ENCODE measurements at places on chromosomes 5 and 9.

- DNase-seq: no peak
- H3K27ac ChIP-seq: peak overlapping the region; percentile 4
- no peaks in the 10 kb centered on the region for H3K27me3 ChIP-seq
- H3K4me3 ChIP-seq: peak overlapping the region; percentile 71
- no peaks in the 10 kb centered on the region for H3K36me3 ChIP-seq
Measured at GRCh38 chr5:142421228-142421617, 96.4 kb upstream of the SPRY4 start.

- DNase-seq: no peak
- no peaks in the 10 kb centered on the region for H3K27me3 ChIP-seq
- no peaks in the 10 kb centered on the region for H3K36me3 ChIP-seq
- peaks cover 15% of the 10 kb centered on the region for H3K4me1 ChIP-seq
- H3K4me3 ChIP-seq: no peak overlapping the region
Measured at GRCh38 chr5:60945813-60946187, 795 bp downstream of the NDUFAF2 start.

- no peak for DNase-seq
- no peaks in the 10 kb centered on the region for H3K27me3 ChIP-seq
- H3K4me1 ChIP-seq: no peaks in the 10 kb centered on the region
Measured at GRCh38 chr5:59756373-59757035, 137.0 kb downstream of the PDE4D start.

GRCh38 chr5:43041110-43041668 lies 1.1 kb upstream of the ANXA2R start:
- H3K27ac ChIP-seq: peak overlapping the region; percentile 99
- H3K27me3 ChIP-seq: no peaks in the 10 kb centered on the region
- peaks cover 32% of the 10 kb centered on the region for H3K4me1 ChIP-seq
- no peaks in the 10 kb centered on the region for H3K36me3 ChIP-seq
- DNase-seq: no peak

- no peak overlapping the region for H3K4me3 ChIP-seq
- no peak for DNase-seq
- peaks cover 4% of the 10 kb centered on the region for H3K36me3 ChIP-seq
- H3K27me3 ChIP-seq: no peaks in the 10 kb centered on the region
- no peak overlapping the region for H3K27ac ChIP-seq
Measured at GRCh38 chr5:140168371-140168770, 6.6 kb upstream of the CYSTM1 start.

DNA sequence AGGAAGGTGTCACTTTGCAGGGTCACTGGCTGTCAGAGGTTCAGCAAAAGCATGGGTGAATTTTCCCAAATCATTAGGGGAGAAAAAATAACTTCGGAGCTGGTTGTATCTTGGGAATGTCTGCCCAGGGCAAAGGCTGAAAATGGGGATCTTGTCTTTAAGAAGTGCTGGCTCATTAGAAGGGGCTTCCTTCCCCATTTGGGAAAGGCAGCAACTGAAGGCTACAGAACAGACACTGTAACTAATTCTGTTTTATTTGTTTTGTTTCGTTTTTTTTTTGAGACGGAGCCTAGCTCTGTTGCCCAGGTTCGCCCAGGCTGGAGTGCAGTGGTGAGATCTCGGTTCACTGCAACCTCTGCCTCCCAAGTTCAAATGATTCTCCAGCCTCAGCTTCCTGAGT lies 70.3 kb upstream of the PCA3 start:
- no peak overlapping the region for H3K4me3 ChIP-seq
- no peak overlapping the region for H3K27ac ChIP-seq
- no peaks in the 10 kb centered on the region for H3K36me3 ChIP-seq
- H3K4me1 ChIP-seq: peaks cover 7% of the 10 kb centered on the region
- no peak for DNase-seq

GRCh38 chr5:95646569-95647431 lies at the start of gene RFESD:
Gene RFESD, plus strand, starts transcription at chr5:95646777. Its CDS starts 5,495 bp downstream, at chr5:95652272.
- DNase-seq: peak; percentile 89
- peak within 1 kb of the TSS; percentile 85 for H3K4me3 ChIP-seq
- peak within 1 kb of the TSS; percentile 68 for H3K27ac ChIP-seq
- H3K36me3 ChIP-seq: peaks cover 6% of the 10 kb centered on the region
- peaks cover 23% of the 10 kb centered on the region for H3K4me1 ChIP-seq

DNA sequence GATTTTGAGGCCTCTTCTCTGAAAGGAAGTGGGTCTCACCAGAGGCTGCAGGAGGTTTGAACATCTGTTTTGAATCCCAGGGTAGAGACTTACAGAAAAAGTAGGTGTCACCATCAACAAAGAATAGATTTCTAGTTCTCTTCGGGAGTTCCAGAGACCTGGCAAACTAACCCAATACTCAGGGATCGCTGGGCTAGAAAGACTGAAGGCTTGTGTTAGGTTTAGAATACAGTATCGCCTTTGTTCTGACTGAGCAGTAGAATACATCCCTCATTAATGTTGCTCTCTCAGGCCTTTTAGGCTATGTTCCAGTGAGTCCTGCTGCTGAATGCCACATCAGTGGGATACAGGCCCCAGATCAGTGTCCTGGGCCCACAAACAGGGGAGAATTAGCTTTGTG lies 27.2 kb downstream of the RUSC2 start:
- H3K4me3 ChIP-seq: no peak overlapping the region
- H3K36me3 ChIP-seq: no peaks in the 10 kb centered on the region
- DNase-seq: no peak
- H3K4me1 ChIP-seq: no peaks in the 10 kb centered on the region

DNA sequence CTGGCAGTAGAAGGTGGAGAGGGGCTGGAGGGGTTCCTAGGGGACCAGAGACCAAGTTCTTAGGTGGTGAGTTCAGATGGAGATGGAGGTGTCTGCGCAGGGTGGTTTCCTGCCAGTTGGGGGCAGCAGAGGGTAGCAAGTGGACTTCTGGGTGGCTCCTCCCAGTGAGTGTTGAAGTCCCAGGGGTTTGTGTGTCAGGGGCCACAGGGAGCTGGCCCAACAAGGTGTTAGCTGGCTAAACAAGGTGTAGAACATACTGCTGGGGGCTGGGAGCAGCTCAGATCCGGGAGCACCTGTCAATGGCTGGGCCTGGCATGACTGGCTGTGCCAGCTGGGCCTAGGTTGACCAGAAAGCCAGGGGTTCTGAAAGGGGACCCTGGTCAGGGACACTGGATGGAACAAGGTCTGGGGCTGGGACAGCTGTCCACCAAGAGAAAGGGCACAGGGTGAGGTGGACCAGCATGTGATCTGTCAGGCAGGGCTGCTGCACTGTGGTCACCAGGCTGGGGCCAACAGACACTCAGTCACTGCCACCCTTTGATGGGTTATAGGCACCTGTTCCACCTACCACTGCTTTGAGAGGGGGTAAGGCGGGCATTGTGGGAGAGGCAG lies 35.6 kb downstream of the DAB2IP start:
- no peaks in the 10 kb centered on the region for H3K4me1 ChIP-seq
- peaks cover 23% of the 10 kb centered on the region for H3K27me3 ChIP-seq
- no peak overlapping the region for H3K27ac ChIP-seq
- DNase-seq: no peak
- no peak overlapping the region for H3K4me3 ChIP-seq

GRCh38 chr5:83149671-83150070 lies 72.3 kb downstream of the XRCC4 start:
- no peak for DNase-seq
- no peaks in the 10 kb centered on the region for H3K27me3 ChIP-seq
- no peaks in the 10 kb centered on the region for H3K4me1 ChIP-seq
- no peaks in the 10 kb centered on the region for H3K36me3 ChIP-seq
- no peak overlapping the region for H3K27ac ChIP-seq

DNA sequence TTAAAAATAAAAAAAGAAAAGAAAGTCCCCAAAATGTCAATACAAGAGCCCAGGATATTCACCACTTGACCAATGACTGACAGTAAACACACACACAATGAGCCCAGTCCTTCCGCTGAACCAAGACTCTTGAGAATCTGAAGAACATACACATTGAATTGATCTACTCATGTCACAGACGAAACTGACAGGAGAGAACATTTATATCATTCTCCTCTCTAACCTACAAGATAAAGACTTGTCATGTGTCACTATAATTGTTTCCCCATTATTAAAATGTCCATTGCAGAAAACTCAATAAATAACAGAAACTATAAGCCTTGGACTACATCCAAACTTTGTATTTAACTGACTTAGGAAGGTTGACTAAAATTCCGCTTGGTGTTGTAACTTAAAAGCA lies 296.7 kb downstream of the EPB41L4A start:
- H3K4me3 ChIP-seq: no peak overlapping the region
- H3K27ac ChIP-seq: no peak overlapping the region
- H3K4me1 ChIP-seq: no peaks in the 10 kb centered on the region
- H3K36me3 ChIP-seq: no peaks in the 10 kb centered on the region
- H3K27me3 ChIP-seq: peaks cover 45% of the 10 kb centered on the region

- peaks cover 12% of the 10 kb centered on the region for H3K4me1 ChIP-seq
- no peaks in the 10 kb centered on the region for H3K27me3 ChIP-seq
- DNase-seq: no peak
Measured at GRCh38 chr9:92534674-92535073, 1.1 kb downstream of the ECM2 start.

- H3K27me3 ChIP-seq: peaks cover 69% of the 10 kb centered on the region
- H3K4me3 ChIP-seq: no peak overlapping the region
- peaks cover 5% of the 10 kb centered on the region for H3K4me1 ChIP-seq
- no peaks in the 10 kb centered on the region for H3K36me3 ChIP-seq
Measured at GRCh38 chr5:149279661-149280060, 8.0 kb downstream of the AFAP1L1 start.

- peaks cover 3% of the 10 kb centered on the region for H3K4me1 ChIP-seq
- H3K36me3 ChIP-seq: no peaks in the 10 kb centered on the region
- no peak for DNase-seq
- H3K4me3 ChIP-seq: no peak overlapping the region
Measured at GRCh38 chr9:135188681-135189151, 101.2 kb downstream of the OLFM1 start.

DNA sequence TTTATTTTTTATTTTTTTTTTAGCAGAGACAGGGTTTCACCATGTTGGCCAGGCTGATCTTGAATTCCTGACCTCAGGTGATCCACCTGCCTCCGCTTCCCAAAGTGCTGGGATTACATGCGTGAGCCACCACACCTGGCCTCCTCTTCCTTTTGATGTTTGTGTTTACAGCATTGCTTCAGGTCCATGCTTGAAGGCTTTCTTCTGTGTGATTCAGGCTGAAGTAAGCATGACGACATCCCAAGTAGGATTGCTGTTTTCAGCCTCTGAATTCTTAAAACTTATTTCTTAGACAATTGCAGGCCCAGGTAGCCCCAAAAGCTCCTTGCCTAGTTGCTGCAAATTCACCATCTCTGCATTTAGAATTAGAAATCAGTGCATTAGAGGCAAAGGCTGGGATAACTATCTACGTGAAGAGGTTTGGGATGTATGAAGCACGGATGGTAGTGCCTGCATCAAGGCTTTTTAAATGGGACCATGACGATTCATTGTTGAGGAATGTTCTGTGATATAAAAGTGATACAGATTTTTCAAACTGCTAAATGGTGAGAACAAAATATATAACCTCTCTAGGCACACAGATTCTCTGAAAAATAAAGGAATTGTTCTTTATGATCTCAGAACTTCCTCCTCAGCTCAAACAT lies 3.0 kb upstream of the ETF1 start:
- no peaks in the 10 kb centered on the region for H3K27me3 ChIP-seq
- DNase-seq: no peak
- H3K36me3 ChIP-seq: peaks cover 6% of the 10 kb centered on the region
- peak overlapping the region; percentile 100 for H3K27ac ChIP-seq
- H3K4me3 ChIP-seq: peak overlapping the region; percentile 63

- no peak overlapping the region for H3K27ac ChIP-seq
- H3K4me1 ChIP-seq: peaks cover 3% of the 10 kb centered on the region
- peaks cover 58% of the 10 kb centered on the region for H3K27me3 ChIP-seq
- DNase-seq: no peak
- no peaks in the 10 kb centered on the region for H3K36me3 ChIP-seq
Measured at GRCh38 chr9:89011683-89012082, 20.4 kb downstream of the S1PR3 start.

GRCh38 chr9:134351606-134352176 lies 25.4 kb downstream of the RXRA start:
- no peaks in the 10 kb centered on the region for H3K36me3 ChIP-seq
- H3K4me1 ChIP-seq: peaks cover 6% of the 10 kb centered on the region
- no peaks in the 10 kb centered on the region for H3K27me3 ChIP-seq
- no peak overlapping the region for H3K27ac ChIP-seq

GRCh38 chr5:145739843-145740242 lies 95.3 kb downstream of the PRELID2 start:
- H3K27ac ChIP-seq: no peak overlapping the region
- H3K36me3 ChIP-seq: peaks cover 2% of the 10 kb centered on the region
- no peaks in the 10 kb centered on the region for H3K4me1 ChIP-seq
- DNase-seq: no peak
- H3K4me3 ChIP-seq: no peak overlapping the region

DNA sequence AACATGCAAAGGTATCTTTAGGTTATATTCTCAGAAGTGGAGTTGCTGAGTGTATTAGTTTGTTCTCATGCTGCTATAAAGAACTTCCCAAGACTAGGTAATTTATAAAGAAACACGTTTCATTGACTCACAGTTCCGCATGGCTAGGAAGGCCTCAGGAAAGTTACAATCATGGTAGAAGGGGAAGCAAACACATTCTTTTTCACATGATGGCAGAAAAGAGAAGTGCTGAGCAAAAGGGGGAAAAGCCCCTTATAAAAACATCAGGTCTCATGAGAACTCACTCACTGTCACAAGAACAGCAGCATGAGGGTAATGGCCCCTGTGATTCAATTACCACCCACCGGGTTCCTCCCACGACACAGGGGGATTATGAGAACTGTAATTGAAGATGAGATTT lies 163.6 kb upstream of the PRLR start:
- H3K4me3 ChIP-seq: no peak overlapping the region
- no peaks in the 10 kb centered on the region for H3K36me3 ChIP-seq
- H3K4me1 ChIP-seq: no peaks in the 10 kb centered on the region
- H3K27ac ChIP-seq: no peak overlapping the region
- no peak for DNase-seq

- DNase-seq: no peak
- H3K27me3 ChIP-seq: peaks cover 22% of the 10 kb centered on the region
- H3K36me3 ChIP-seq: peaks cover 4% of the 10 kb centered on the region
- no peak overlapping the region for H3K4me3 ChIP-seq
- H3K27ac ChIP-seq: no peak overlapping the region
Measured at GRCh38 chr9:14326264-14326826, 12.4 kb upstream of the NFIB start.

GRCh38 chr5:117736698-117737097 lies 1162.1 kb upstream of the SEMA6A start:
- H3K27me3 ChIP-seq: no peaks in the 10 kb centered on the region
- H3K4me1 ChIP-seq: no peaks in the 10 kb centered on the region
- no peaks in the 10 kb centered on the region for H3K36me3 ChIP-seq
- H3K4me3 ChIP-seq: no peak overlapping the region
- DNase-seq: no peak
- H3K27ac ChIP-seq: no peak overlapping the region

DNA sequence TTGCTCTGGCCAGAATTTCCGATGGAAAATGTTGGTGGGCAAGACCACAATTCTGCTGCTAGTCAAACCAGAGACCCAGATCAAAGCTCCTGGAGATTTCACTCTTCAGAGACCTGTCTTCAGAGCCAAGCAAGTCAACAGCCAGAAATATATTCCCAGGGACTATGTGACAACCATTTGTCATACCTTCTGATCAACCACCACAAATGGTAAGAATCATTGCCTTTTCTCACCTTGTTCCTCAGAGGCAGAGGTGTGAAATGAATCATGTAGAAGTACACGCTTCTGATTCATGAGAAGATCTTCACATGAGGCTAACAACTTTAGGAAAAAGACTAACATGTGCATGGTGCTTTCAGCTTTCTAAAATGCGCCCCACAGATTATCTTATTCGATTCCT lies 53.5 kb downstream of the SUSD1 start:
- H3K36me3 ChIP-seq: peaks cover 9% of the 10 kb centered on the region
- H3K27ac ChIP-seq: peak overlapping the region; percentile 27
- no peak overlapping the region for H3K4me3 ChIP-seq
- H3K4me1 ChIP-seq: peaks cover 8% of the 10 kb centered on the region

Measured in T-helper 17 cell (primary cell).